ENCODE measurements at places on chromosomes 16 and 17. TPM values are rescaled to one million over a fixed set of nuclear protein-coding genes. Genes with fewer than 3 reads are reported as not detected.

Gene TPSG1
- polyA plus RNA-seq: not detected

Gene DPEP2
- polyA plus RNA-seq: not detected

Gene USP43
- 0.46 TPM for polyA plus RNA-seq

Gene TNFRSF13B
- polyA plus RNA-seq: not detected

Gene SPN
- polyA plus RNA-seq: 0.09 TPM

Gene PDE6G
- polyA plus RNA-seq: not detected

Gene CCL13
- not detected for polyA plus RNA-seq

Gene CD300C
- polyA plus RNA-seq: 0.20 TPM

Gene PTGES3L
- polyA plus RNA-seq: 5.8 TPM

All from neural cell (in vitro differentiated cells).